ENCODE measurements at places on chromosomes 6 and 20. TPM values are rescaled to one million over a fixed set of nuclear protein-coding genes. Genes with fewer than 3 reads are reported as not detected.

GRCh38 chr6:145214570-145214969 is 520.8 kb downstream of the EPM2A start:
- no peak overlapping the region for H3K27ac ChIP-seq
- H3K4me1 ChIP-seq, result no peaks in the 10 kb centered on the region
- DNase-seq, result no peak

GRCh38 chr20:42093542-42094440 is 475.6 kb upstream of the CHD6 start:
- H3K27ac ChIP-seq, result no peak overlapping the region
- H3K4me3 ChIP-seq, result no peak overlapping the region
- no peak for DNase-seq
- H3K27me3 ChIP-seq, result no peaks in the 10 kb centered on the region
- no peaks in the 10 kb centered on the region for H3K4me1 ChIP-seq

- H3K4me1 ChIP-seq, result no peaks in the 10 kb centered on the region
- no peak overlapping the region for H3K4me3 ChIP-seq
- no peak overlapping the region for H3K27ac ChIP-seq
- no peak for DNase-seq
- no peaks in the 10 kb centered on the region for H3K36me3 ChIP-seq
Observed at GRCh38 chr6:132388291-132388690, 13.0 kb downstream of the MOXD1 start.

Gene CGAS
- total RNA-seq, result 5.9 TPM

Data from upper lobe of right lung (tissue), 1 donor.